ENCODE measurements at places on chromosomes 4 and X.
A peak's percentile ranks its signal among the peaks of the same experiment; 100 is the strongest.

DNA sequence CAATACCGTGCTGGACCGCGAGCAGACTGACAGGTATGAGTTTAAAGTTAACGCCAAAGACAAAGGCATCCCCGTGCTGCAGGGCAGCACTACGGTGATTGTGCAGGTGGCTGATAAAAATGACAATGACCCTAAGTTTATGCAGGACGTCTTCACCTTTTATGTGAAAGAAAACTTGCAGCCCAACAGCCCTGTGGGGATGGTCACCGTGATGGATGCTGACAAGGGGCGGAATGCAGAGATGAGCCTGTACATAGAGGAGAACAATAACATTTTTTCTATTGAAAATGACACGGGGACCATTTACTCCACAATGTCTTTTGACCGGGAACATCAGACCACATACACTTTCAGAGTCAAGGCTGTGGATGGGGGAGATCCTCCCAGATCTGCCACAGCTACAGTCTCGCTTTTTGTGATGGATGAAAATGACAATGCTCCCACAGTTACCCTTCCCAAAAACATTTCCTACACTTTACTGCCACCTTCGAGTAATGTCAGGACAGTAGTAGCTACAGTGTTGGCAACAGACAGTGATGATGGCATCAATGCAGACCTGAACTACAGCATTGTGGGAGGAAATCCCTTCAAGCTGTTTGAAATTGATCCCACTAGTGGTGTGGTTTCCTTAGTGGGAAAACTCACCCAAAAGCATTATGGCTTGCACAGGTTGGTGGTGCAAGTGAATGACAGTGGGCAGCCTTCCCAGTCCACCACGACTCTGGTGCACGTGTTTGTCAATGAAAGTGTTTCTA lies 3.2 kb downstream of the PCDH7 start:
- no peak for DNase-seq

- no peak for DNase-seq
These were observed 306.2 kb downstream of the INPP4B start for GRCh38 chr4:142539796-142540482.

DNA sequence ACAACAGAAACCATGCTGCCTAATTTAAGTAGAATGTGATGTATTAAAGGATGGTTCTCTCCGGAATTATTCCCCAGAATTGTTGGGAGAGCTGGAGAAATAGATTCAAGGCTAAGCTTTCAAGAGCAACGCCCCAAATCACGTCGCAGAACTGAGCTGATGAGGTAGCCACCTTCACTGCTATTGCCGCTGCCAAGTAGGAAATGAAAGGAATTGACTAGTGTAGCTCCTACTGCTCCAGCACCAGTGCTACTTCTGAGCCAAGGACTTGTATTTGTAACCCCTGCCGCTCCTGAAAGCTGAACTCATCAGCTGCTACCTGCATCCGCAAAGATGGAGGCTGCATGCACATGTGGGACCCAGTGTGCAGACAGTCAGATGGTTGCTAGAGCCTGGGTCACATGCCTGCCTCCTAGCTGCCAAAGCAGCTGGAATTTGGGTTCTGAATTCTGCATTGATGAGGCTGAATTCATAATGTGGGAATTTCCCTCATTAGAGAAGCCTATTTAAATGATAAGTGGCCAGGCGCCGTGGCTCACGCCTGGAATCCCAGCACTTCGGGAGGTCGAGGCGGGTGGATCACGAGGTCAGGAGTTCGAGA lies 173.9 kb downstream of the PDGFRA start:
- no peak for DNase-seq

DNA sequence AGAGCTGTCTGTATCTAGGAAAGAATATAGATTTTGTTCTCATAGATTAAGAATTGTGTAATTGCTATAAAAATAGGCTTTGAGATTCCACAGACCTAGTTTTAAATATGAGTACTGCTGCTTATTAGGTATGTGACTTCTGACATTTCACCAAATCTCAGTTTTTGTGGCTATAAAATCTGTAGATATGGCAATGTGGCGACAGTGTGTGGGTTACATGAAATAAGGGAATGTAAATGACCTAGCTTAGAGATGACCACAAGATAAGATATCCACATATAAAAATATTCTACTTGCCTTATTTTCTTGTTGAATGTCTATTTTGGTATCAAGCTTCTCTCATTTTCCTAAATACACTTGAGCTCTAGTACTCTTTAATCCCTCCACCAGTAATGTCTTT lies 193.8 kb downstream of the UNC5C start:
- no peak for DNase-seq

- no peak for DNase-seq
These were observed 18.4 kb downstream of the PLS3 start for GRCh38 chrX:115579327-115579726.

GRCh38 chr4:7894677-7895181 lies 44.9 kb downstream of the AFAP1 start:
- DNase-seq: no peak

DNA sequence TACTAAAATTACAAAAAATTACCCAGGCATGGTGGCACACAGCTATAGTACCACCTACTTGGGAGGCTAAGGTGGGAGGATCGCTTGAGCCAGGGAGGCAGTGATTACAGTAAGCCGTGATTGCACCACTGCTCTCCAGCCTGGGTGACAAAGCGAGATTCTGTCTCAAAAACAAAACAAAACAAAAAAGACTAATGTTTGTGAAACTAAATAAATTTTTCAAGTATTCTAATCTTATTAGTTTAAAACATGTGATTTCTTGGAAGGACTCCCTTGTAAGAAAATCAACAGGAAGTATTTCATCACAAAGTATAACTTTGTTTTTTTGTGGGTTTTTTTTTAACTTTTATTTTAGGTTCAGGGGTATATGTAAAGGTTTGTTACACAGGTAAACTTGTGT lies 89.6 kb downstream of the EGF start:
- no peak for DNase-seq

DNA sequence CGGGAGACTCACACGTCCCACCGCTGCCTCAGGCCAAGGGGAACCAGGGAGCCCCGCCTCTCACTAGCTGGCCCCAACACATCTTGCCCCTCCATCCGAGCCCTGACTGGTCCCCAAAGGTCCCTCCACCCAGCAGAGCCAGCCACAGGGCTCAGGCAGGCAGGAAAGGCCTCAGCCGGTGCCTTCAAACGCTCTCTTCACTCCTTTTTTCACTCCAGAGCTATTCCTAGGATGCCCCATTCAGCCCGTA lies 1.5 kb upstream of the ARHGAP4 start:
- DNase-seq: no peak

DNA sequence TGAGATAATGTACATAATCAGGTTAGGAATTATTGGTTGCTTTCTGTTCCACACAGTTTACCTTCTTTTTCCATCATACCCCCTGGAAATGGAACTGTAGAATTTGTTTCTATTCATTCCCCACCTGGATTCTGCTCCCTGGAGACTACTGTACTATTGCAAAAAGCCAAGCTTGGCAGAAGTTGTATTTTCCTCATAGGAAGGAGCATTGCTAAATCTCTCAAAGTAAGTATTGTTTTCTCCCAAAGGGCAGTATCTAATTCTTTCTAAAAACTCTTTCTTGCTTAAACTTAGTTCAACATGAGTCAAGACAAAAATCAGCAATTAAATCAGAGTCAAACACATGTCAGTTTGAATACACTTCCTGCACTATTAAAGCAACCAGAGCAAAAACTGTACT lies 136.2 kb downstream of the CDS1 start:
- no peak for DNase-seq

DNA sequence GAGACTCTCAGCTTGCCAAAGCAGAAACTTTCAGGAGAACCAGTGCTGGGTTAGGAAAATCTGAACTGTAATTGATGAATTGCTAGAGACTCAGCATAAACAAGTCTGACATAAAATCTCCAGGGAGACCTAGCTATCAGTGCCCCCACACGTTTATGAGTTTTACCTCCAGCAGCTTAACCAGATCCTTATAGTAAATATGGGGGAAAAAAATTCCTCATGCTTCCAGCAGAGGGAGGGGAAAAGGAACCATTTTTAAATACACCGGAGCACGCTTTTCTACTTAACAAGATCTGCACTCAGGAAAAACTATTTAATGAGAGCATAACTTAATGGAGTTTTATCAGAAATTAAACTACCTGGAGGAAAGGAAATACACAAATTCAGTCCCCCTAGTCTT lies 1040.7 kb upstream of the INTU start:
- DNase-seq: no peak

DNA sequence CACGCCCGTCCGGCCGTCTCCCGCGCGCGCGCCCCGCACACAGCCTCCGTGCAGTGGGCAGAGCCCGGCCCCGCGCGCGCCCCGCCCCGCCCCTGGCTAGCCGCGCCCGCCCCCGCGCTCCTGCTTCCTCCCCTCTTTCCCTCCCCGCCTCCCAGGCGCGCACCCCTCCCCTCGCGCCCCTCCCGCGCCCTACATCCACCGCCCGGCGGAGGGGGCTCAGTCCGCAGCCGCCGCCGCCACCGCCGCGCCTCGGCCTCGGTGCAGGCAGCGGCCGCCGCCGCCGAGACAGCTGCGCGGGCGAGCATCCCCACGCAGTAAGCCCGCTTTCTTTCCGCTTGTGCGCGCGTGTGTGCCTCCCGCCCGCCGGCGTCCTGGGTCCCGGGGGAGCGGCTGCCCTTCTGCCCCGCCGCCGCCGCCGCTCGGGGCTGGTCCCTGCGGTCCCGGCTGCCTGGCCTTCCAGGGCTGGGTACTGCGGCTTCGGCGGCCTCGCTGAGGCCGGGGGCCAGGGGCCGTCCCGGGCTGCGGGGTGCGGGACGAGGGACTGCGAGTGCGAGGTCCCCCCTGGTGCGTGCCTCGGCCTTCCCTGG lies at the start of gene FHL1:
FHL1 (plus strand) TSS at position 219 of the 587 bp plus-strand sequence.
- DNase-seq: peak; percentile 53
